ENCODE measurements at places on chromosomes 11 and 22.

- peak; percentile 33 for DNase-seq
These were observed 27.8 kb upstream of the PPARA start for GRCh38 chr22:46122511-46122971.

DNA sequence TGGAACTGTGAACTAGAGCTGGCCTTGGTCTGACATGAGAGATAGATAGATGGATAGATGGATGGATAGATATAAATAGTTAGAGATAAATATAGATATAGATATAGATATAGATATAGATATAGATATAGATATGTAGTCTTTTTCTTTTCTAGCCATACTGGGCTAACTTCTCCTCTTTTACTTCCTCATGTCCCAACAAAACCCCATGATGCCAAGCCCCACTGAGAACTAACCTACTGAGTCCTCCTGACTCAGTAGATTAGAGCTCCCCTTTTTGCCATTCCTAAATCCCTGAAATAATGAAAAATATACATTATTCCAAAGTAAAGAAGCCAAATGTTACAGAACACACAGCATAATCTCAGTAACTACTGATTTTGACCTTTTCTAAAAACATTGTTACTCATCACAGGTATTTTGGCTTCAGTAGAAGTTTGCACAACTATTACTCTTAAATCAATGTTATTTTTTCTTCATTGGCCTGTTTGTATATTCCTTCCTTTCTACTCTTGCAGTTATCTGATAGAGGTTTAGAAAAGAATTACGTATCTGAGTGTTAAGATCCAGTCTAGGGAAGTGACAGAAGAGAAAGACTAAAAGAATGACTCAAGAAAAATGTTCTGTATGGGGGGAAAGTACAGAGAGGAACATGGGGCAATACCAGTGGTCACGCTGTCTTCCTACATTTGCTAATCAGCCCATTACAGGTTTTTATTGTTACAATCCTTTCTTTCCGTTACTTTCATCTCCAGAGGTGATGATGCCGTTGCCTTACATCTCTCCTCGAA is 6.0 kb upstream of the OR10D3 start:
- no peak for DNase-seq

DNA sequence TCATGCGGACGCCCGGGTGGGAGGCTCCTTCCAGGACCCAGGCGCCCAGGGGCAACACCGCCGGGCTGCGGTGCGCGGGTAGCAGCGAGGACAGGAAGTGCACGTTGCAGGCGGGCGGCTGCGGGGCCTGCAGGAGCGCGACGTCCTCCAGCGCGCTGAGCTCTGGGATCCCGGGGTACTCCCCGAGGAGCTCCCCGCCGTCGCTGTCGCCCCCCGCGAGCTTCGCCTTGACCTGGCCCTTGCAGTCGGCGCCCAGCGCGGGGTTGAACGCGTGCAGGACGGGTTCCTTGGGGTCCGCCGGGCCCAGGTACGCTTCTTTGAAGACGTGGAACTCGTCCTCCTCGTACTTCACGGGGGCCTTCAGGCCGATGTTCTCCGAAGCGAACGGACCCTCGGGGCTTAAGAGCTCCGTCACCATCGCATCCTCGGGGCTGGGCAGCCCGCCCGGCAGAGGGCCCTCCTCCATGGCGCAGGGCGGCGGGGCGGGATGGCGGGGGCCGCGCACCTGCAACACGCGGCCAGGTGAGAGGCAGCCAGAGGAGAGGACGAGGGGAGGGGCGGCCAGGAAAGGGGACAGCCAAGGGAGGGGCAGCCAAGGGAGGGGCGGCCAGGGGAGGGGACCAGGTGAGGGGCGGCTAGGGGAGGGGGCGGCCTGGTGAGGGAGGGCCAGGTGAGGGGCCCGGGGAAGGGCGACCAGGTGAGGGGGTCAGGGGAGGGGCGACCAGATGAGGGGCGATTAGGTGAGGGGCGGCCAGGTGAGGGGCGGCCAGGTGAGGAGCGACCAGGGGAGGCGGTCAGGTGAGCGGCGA is 921 bp downstream of the TESMIN start:
- no peak for DNase-seq

- no peak for DNase-seq
These were observed 68.9 kb upstream of the SLN start for GRCh38 chr11:107780775-107781174.
